Effector CD4-positive, alpha-beta T cell (primary cell): ENCODE measurements at places on chromosomes 6 and 20.
A peak's percentile ranks its signal among the peaks of the same experiment; 100 is the strongest.

- DNase-seq = no peak
Observed at GRCh38 chr20:63371291-63371865, 10.2 kb upstream of the CHRNA4 start.

- no peak for DNase-seq
Observed at GRCh38 chr6:38503960-38504682, 135.6 kb downstream of the BTBD9 start.

DNA sequence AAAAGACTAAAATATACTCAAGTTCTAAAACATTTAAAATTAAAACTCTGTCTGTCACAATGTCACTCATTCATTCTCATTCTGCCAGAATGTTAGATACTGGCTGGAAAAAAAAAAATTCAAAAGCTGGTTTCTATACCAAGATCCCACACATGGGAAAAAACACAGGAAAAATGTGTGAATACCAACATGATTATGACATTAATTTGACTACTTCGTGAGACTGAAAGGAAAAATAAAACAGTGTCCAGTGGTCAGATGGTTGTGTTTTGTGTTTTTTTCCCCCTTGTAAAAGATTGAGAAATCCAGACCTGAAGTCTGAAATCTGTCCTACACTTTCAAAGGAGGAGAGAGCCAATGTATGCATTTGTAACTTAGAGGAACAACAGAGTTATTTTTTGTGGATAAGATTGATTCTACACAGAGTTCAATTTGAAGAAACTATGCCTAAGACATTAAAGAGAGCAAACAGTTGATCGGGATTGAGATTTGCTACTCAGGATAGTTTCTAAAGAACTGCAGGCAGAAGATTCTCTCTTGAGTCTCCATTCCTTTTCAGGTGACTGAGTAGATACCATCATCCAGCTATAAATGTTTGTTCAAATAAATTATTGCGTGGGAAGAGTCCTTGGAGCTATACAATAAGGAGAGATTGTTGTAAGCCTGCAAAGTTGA lies 39.2 kb upstream of the TXLNB start:
- DNase-seq = no peak

DNA sequence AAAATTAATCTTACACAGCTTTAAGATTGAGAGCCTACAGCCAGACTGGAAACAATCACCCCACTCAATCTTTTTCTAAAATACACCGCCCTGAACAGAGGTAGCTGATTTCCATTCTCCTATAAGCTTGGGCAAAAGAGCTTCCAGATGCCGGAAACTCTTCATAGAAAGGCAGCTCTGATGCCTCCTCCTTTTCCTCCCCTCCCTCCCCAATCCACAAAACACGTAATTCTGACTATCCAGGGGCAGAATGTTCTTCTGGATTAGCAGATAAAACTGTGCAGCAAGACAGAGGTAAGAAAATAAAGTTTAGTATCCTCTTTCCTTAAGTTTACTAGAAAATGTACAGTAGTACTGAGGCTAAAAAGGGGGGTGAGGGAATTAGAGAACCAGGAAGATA lies 15.8 kb downstream of the ADNP start:
- DNase-seq = no peak

DNA sequence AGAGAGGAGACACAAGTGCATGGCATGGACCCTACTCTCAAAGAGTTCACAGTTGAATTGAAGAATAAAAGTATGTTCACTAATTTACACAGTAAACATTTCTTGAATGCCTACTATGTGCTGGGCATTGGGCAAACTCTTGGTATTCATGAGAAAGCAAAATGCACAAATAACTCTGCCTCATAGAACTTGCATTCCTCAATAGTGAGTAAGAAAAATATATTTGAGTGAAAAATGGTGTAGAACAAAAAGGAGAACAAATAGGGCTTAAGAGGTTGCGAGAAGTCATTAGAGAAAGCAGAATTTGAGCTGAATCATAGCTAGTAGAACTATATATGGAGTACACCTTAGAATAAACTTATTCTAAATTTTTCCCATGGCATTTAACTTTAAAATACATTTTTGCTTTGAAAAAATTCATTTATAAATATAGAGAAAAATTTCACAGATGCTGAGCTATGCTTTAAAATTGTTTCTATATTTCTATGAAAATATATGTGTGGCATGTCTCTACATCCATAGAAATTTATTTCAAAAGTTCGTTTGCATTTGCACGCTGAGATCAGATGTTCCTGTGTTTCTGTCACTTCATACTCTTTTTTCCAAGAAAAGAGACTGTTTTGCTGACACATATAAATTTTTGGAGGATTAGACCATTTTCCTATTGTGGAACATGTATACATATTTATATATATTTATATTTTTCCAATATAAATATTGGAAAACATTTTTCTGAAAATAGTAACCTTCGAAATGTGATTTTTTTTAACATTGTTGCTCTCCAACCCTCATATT lies 236.1 kb downstream of the KCNQ5 start:
- no peak for DNase-seq

GRCh38 chr20:56690531-56691175 lies 61.5 kb downstream of the TFAP2C start:
- no peak for DNase-seq

DNA sequence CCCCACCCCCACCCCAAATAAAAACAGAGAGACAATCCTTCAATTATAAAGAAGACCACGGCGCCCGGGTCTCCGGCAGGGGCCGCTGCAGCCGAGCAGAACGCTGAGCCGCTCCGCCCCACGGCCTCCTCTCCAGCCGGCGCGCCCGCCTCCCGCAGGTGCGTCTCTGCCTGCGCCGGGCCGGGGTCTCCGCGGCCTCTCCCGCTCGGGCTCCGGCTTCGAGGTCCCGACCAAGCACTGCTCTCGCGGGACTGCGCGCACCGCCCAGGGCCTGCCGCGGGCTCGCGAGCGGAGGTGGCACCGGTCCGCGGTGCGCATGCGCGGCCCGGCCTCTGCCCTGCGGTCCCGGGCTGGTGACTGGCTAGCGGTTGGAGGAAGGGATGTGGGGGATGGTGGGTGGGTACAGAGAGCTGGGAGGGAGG lies 241 bp upstream of the SIRT5 start:
- peak; percentile 88 for DNase-seq

- no peak for DNase-seq
Observed at GRCh38 chr6:96469312-96469711, 52.3 kb upstream of the UFL1 start.

- DNase-seq = no peak
Observed at GRCh38 chr6:14658886-14659561, 541.5 kb downstream of the CD83 start.

GRCh38 chr6:3777730-3778461 lies 26.4 kb upstream of the PXDC1 start:
- DNase-seq = no peak

DNA sequence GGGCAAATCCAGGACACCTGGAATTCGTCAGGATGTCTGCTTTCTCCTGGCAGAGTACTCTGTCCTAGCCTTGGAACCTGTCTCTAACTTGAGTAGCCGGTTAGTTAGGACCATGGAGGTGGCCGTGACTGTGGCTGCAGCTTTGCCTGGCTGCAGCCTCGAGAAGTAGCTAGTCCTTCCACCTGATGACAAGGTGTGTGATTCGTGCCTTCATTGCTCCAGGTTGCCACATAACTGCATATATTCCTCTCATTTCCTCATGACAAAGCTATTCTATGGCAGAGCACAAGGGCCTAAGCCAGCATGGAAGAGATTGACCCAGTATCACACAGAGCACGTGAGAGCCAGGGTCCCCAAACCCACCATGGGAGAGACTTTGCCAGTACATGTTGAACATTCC lies 39.8 kb upstream of the KIF25 start:
- no peak for DNase-seq

- DNase-seq = no peak
Observed at GRCh38 chr20:45305262-45305661, 1.4 kb upstream of the RBPJL start.

DNA sequence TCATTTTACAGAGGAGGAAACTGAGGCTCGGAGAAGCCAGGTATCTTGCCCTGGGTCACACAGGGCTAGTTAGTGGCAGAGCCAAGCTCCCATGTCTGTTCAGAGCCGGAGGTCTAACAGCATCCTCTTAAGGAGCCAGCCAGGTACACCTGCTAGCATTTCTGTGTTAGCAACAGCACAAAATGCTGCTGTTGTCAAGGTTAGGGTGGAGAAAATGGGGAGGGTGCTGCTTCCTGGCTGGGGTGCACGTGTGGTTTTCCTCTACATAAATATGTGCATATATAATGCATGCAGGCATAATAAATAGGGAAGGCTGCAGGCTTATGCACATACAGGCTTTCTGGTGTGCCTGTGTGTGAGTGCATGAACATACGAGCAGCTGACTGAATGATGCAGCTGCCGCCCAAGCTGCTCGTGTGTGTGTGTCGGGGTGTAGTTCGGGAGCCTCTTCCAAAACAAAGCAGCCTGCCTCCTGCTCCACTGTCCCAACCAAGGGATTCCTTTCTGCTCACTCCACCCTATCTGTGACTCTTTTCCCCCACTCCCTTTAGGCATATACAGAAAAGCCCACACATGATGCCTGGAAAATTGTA lies 86.6 kb downstream of the CD40 start:
- DNase-seq = no peak

GRCh38 chr6:52176550-52176949 lies 9.6 kb upstream of the IL17A start:
- no peak for DNase-seq

DNA sequence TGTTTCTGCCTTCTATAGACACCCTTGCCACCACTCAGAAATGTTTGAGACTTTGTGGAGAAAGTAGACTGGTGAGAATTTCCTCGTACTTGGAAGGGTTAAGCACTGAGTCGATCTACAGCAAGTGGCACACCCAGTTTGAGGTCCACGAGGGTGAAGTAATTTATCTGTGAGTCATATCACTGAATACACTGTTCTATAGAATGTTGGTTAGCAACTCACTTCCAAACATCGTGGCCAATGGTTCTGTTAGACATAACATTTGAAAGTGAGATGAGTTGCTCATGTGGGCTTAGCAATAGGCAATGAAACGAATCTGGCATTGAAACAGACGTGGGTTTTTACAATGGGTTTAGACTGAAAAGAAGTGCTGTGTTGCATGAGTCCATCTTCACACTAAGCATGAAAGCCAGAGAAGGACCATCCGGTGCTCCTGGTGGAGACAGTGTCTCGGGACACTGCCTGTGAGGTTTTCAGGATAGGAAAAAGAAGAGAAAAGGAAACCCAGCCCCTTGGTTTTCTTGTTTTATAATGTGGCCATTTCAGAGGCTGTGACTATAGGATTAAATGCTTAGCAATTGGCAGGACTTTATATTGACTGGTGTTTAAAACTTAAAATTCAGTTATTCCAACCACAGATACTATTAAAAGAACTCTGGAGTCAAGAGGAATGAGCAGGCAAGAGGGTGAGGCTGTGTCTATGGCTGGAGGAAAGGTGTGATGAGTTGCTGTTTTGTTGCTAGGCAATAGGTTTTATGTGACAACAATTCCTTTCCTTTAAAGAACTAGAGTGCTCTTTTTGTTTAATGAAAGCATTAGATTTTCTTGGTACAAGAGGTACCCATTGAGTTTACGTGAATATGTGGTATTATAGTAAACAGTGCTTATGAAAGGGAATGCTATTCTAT lies 31.0 kb upstream of the EZR start:
- peak; percentile 65 for DNase-seq

- no peak for DNase-seq
Observed at GRCh38 chr6:161284653-161285052, 10.8 kb upstream of the AGPAT4 start.

DNA sequence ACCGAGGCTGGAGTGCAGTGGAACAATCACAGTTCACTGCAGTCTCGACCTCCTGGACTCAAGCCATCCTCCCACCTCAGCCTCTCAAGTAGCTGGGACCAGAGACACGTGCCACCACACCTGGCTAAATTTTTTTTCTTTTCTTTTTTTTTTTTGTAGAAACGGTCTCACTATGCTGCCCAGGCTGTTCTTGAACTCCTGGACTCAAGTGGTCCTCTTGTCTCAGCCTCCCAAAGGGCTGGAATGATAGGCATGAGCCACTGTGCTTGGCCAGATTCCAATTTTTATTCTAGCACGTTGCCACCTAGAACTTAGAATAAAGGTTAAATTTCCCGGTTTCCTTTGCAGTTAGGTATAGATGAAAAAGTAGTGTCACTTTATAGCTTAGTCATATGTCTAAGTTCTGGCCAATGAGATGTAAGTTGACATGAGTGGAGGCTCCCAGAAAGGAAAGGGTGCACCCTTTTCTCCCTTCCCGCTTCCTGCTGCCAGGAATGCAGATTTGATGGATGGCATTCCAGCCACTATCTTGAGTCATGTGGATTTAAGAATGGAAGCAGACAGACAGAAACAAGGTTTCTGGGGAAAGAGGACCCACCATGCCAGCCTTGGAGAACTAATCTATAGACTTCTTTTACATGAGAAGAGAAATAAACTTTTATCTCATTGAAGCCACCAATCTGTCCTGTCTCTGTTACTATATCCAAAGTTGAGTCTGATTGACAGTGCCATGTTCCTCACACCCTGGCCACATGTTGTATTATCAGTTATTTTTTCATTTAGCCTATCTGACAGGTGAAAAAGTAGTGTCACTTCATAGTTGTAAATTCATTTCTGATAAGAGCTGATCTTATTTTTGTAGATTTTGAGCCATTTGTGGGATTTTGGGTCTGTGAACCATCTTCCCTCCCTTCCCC lies 60.6 kb upstream of the NCOA3 start:
- no peak for DNase-seq
